ENCODE measurements at places on chromosomes 4 and X.

GRCh38 chrX:133254666-133255065 is 36.5 kb upstream of the TFDP3 start:
- DNase-seq: peak; percentile 19

DNA sequence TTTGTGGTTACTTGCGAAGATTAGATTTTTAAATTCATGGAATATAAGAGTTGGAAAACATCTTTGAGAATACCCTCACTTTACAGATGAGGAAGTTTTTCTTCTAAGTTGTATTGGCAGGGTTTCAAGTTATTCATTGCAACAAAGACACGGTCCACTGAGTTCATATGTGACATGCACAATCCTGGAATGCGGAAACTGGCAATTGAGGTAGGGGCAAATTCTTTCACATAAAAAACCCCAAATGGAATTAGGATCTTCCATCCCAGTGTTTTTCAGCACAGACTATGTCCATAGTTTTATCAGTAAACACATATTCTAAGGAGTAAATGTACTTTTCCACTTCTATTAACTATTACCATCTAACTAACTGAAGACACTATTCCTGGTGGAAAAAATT is 81.8 kb upstream of the NAP1L5 start:
- no peak for DNase-seq

- no peak for DNase-seq
Measured at GRCh38 chr4:91502365-91502764, 801.4 kb upstream of the GRID2 start.

DNA sequence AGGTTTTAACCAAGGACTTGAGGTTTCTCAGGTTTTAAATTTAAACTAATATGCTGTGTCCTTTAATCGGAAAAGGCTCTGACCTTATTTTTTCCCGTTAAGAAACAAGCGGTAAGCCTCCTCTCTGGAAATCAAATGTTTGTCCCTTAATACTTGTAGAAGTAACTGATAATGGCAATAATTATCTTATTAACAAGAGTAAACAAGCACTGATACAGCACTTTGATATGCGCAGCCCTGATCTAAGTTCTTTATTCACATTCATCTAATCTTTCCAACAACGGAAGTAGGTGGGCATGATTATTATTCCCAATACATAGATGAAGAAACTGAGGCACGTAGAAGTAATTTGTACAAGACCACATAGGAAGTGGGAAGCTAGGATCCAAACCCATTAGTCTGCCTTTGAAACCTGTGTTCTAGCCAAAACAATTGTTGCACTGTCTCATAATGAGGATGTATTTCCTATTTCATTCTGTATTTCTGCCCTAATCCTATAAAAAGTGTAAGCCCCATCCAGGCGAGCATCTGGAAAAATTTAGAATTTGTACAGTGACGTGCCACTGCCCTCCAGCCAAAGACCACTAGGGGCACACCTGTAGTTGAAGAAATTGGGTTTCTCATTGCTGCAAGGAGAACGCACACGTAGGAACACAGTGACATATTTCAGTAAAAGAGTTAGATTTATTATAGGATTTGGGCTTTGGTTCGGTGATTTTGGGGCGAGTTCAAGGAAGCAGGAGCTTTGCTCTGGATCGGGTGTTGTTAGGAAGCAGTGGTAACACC is 606 bp downstream of the CXorf58 start:
- DNase-seq: no peak

GRCh38 chrX:56763556-56764152 is 34.6 kb downstream of the NBDY start:
- DNase-seq: no peak

DNA sequence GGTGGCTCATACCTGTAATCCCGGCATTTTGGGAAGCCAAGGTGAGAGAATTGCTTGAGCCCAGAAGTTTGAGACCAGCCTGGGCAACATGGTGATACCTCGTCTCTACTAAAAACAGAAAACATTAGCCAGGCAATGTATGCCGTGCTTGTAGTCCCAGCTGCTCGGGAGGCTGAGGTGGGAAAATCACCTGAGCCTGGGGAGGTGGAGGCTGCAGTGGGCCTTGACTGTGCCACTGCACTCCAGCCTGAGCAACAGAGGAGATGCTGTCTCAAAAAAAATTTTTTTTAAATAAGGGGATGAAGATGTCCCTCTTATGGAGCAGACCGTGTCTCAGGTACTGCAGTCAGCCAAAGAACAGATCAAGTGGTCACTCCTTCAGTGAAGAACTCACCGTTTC is 13.5 kb downstream of the CTAG1B start:
- no peak for DNase-seq

GRCh38 chr4:74228691-74229640 is 71.0 kb downstream of the MTHFD2L start:
- DNase-seq: no peak

GRCh38 chr4:175427751-175428150 is 384.3 kb downstream of the GPM6A start:
- DNase-seq: no peak

GRCh38 chrX:142505839-142506238 is 300.7 kb upstream of the MAGEC2 start:
- no peak for DNase-seq

DNA sequence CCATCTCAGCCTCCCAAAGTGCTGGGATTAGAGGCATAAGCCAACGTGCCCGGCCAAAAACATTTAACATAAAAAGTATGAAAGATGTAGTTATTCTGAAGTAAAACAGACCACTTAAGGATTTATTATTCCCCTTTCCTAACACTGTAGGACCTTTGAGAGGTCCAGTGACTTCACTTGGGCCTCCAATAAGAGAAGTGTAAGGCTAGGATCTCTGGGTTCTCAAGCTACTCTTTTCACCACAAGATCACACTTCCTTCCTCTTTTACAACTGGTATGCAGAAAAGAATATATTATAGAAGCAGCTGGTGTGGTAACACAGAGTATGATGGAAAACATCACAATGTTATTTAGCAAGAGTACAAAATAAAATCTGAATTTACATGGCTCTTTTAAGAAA is 30.2 kb upstream of the CCNG2 start:
- no peak for DNase-seq

- DNase-seq: no peak
Measured at GRCh38 chrX:69395306-69395705, 108.8 kb upstream of the NALF2 start.

DNA sequence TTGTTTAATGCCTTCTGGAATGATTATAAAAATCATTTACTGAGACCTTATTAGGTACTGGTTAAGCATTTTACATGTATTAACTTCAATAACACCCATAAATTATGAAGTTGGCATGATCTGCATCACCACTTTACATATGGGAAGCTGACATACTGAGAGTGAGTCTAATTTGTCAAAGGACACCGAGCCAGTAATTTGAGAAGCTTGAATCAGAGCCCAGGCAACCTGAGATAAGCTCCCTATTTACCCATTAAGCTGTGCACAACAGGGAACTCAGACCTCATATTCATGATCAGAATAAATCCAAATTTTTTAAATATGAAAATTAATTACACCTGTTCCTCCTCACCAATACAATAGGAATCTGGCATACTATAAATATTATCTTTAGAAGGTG is 247.9 kb upstream of the EPHA5 start:
- DNase-seq: no peak

GRCh38 chrX:18348047-18348446 is 6.4 kb downstream of the SCML2 start:
- DNase-seq: no peak

DNA sequence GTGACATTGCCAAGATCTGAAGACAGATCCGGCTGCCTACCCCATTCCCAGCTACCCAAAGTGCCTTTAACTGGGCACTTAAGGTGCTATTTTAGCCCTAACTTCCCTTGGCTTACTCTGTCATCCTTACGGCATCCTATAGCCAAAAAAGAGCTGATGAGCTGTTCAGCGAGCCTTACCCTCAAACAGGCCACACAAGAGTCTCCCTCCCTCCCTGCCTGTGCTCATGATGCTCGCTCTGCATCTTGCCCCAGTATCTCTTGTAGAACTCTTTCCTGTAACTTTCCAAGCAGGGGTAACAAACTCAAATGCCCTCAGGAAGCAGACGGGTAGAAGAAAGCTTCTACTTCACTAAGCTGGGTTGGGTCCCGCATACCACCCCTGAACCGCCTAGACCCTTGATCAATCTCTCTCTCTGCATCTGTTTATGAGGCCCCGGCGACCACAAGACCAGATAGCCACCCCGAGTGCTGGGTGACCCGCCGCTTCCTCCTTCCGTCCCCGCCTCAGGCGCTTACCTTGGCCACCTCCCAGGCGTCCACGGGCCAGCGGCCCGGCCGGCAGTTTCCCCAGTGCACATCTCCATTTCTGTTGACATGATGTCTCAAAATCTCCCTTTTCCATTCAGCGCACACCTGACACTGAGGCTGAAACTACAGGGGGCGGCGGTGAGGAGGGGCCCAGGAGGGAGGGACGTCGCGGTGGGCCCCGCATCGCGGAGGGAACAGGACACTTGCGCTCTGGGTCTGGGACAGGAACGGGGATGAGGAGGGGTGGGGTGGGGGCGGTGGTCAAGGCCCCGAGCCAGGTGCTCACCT is 663 bp downstream of the CXorf38 start:
- no peak for DNase-seq

DNA sequence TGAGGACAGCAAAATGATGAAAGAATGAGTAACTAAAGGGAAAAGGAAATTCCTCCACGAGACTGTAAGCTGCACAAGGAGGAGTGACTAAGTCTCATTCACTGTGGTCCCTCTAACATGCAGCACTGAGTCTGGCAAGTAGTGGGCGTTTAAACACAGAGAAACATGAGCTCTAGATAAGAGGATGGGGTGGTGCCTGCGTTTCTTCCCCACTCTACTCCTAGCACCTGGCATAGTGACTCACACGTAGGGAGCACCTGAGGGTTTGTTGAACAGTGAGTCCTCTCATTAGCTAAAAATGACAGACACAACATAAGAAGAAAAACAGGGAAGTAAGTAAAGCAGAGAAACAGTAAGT is 105.8 kb upstream of the CBR4 start:
- peak; percentile 94 for DNase-seq

DNA sequence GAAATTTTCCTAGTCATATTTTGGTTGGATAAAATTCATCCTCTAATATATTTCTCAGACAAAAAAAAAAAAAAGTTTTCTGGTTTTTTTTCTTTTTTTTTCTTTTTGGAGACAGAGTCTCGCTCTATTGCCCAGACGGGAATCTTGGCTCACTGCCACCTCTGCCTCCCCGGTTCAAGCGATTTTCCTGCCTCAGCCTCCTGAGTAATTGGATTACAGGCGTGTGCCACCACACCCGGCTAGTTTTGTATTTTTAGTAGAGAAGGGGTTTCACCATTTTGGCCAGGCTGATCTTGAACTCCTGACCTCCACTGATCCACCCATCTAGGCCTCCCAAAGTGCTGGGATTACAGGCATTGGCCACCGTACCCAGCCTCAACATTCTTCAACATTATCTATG is 432.7 kb upstream of the PABPC4L start:
- no peak for DNase-seq

GRCh38 chrX:31603411-31604120 is 531.7 kb upstream of the FTHL17 start:
- no peak for DNase-seq

DNA sequence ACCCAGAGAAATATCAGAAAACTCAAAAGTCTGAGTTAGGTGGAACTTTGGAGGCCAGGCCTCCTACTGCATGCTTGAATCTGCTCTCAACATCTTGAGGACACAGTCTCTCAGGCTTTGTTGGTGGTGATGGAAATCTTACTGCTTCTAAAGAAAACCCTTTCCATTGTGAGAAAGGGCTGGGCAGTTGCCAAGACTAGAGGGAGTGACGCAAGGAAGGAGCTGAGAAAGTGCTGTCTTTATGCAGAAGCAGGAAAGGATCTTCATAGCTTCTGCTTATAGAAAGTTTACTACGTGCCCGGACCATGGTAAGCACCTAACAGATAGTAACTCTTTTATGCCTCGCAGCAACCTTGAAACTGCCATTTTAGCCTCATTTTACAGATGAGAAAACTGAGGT is 2.4 kb upstream of the CRMP1 start:
- no peak for DNase-seq

- DNase-seq: no peak
Measured at GRCh38 chr4:94181815-94182214, 25.9 kb upstream of the SMARCAD1 start.
